CD14-positive monocyte (primary cell): ENCODE measurements at places on chromosomes 3 and 15.
A peak's percentile ranks its signal among the peaks of the same experiment; 100 is the strongest.

GRCh38 chr15:33785366-33785765 is 182.9 kb upstream of the CHRM5 start:
- DNase-seq: no peak

DNA sequence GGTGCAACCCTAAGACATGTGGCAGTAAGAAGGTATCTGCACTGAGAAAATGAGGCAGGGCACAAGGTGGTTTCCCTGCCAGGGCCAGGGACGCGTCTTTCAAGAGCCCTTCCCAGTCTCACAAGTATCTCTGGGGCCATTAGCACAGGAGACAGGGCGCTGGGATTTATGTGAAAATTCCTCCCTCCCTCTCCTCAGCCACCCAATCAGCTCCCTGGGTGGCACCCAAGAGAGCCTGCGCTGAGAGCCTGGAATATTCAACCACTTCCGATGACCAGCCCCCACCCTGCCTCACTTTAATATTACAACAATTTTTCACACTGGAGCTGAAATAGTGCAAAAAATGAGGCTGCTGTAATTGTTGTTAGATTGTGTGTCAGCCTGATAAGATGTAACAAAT is 26.1 kb downstream of the SEC61A1 start:
- no peak for DNase-seq

GRCh38 chr3:4977001-4977852 is 2.0 kb upstream of the BHLHE40 start:
- peak; percentile 97 for DNase-seq

- no peak for DNase-seq
Observed at GRCh38 chr3:50336452-50337174, 4.0 kb downstream of the RASSF1 start.

GRCh38 chr15:82183121-82184031 is 79.2 kb downstream of the EFL1 start:
- no peak for DNase-seq

GRCh38 chr15:38788918-38789317 is 224.3 kb upstream of the RASGRP1 start:
- no peak for DNase-seq

DNA sequence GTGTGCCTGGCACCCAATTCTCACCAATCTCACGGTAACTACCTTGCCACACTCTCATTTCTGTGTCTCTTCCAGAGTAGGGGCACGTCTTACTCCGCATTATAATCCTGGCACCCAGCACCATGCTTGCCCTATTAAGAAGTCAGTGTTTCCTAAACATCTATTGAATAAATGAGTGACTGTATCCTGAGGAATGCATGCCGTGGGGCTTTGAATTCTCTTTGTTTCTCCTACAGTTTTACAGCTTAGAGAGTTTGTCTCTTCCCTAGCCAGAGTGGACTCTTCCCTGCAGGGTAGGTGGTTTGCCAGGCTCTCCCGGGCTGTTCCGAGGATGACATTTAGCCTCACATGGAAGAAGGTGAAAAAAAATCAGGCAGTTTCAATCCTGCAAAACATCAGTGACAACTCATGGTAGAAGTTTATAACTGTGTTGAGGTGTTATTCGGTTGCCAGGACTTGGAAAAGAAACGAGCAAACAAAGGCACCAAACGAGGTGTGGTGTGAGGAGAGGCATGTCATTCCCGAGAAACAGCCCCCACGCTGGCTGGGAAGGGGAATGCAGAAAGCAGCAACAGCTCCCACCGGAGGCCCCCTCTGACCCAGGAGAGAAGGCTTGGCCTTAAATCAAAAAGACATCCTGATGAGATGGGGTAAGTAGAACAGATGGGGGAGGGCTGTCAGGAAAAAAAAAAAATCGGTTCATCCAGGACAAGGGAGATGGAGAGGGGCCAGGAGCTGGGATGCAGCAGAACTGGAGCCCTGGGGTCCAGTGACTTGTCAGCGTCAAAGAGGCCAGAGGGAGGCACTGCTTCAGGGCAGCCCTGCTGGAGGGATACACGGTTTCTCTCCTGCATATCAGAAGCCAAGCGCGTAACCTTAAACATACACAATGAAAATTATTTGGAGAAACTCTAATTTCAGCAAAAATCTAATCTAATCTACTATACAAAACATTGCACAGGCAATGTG is 168.4 kb upstream of the ARRDC4 start:
- no peak for DNase-seq

DNA sequence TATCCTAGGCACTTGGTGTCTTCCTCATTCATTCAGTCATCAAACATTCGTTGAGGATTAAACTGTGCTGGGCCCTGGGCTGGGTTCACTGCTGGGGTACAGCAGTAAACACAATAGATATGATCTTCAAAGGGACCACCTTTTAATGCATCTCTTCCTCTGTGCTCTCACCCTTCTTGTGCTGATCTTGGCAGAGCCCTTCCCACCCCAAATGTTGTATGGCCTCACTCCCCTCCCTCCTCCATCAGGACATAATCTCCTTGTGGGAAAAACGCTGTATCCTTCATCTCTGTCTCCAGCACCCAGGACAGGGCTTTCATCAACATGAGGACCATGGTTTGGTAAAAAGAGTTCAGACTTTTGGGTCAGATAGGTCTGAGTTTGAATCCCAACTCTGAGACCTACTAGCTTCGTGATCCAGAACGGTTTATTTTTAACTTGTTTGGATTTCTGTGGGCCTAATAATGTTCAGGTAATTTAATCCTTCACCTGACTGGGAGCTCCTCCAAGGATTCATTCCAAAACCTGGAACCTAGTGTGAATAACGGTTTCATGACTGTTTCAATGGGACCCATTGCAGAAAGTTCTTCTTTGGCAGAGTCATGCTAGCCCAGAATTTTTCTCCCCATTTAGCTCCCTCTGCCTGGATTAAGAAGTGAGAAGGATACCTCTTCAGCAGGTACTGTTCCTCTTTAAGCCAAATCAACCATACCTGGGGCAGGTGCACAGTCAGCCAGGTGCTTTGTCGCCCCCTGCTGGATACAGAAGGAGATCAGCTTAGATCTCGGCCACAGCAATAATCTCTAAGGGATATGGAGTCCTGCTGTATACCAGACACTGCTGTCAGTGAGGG is 5.2 kb upstream of the WNT7A start:
- peak; percentile 2 for DNase-seq

- DNase-seq: no peak
Observed at GRCh38 chr3:151625586-151625985, 108.1 kb upstream of the AADACL2 start.

DNA sequence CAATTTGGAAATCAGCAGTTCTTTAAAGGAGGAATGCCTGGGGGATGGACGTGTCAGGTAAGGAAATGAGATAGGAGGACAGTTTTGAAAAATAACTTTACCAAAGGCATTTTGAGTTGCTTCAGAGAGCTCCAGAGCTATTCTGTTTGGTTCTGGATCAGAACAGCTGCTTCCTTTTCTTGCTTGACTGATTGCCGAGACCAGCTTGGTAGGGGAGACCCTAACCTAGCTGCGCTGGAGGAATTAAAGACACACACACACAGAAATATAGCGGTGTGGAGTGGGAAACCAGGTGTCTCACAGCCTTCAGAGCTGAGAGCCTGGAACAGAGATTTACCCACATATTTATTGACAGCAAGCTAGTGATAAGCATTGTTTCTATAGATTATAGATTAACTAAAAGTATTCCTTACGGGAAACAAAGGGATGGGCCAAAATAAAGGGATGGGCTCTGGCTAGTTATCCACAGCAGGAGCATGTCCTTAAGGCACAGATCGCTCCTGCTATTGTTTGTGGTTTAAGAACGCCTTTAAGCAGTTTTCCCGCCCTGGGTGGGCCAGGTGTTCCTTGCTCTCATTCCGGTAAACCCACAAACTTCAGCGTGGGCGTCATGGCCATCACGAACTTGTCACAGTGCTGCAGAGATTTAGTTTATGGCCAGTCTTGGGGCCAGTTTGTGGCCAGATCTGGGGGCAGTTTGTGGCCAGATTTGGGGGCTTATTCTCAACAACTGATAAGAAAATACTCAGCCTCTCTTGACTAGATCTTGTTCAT is 556.0 kb downstream of the ROBO1 start:
- no peak for DNase-seq
